MM.1S (cell line): ENCODE measurements at places on chromosomes 3 and 15.

- peaks cover 28% of the 10 kb centered on the region for H3K4me1 ChIP-seq
- peak; percentile 49 for DNase-seq
- no peaks in the 10 kb centered on the region for H3K36me3 ChIP-seq
These were observed 691 bp downstream of the MAP2K1 start for GRCh38 chr15:66387163-66388042.

DNA sequence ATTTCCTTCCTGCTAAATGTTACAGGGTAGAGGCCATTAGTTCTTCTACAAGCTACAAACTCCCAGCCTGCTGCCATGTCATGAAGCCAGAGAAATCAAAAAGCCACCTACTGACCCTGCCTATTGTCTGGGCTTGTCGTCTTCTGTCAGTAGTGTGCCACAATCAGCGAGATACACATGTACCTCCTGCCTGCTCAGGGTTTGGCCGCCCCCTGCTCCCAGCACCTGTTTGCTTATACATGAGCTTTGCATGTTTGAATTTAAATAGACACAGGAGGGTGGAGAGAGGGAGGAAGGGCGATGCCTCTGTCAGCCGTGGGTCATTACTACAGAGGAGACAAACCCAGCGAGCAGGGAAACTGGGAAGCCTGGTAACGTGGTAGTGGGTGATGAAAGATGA, 106.1 kb downstream of the ROBO2 start:
- no peaks in the 10 kb centered on the region for H3K36me3 ChIP-seq
- DNase-seq, result no peak
- H3K4me1 ChIP-seq, result no peaks in the 10 kb centered on the region
- H3K27me3 ChIP-seq, result no peaks in the 10 kb centered on the region
- H3K27ac ChIP-seq, result no peak overlapping the region

DNA sequence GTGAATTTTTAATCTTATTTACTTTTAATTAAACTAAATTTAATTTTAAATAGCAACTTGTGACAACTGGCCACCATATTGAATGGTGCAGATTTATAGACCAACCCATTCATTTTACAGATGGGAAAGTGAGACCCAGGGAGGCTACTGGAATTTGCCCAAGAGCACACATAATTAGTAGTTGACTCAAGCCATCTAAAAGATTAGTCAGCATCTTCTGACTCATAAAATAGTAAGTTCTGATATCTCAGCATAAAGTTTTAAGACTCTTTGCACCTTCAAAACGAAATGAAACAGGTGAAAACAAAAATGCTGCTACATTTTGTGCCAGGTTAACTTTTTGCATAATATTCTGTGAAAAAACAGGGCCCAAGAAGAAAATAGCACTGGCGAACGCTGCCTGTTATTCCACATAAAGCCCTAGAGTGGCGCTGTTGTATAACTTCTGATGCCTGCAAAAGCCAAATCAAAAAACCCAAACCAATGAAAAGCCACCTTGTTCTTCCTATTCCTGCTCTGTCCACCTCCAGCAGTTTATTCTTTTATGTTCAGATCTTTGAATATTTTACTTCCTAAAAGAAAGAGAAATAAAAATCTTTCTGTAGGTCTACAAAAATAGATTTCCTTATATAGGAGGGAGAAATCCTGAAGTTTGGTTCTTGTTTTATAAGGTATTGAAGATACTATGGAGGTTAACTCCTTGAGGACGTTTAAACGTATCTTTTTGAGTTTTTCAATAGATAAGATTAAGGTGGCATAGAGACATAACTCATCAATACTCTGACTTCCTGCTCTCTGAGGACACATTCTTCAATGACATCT, 62.8 kb downstream of the OTOL1 start:
- no peaks in the 10 kb centered on the region for H3K36me3 ChIP-seq
- H3K4me3 ChIP-seq, result no peak overlapping the region
- DNase-seq, result peak; percentile 70
- no peaks in the 10 kb centered on the region for H3K27me3 ChIP-seq
- H3K27ac ChIP-seq, result no peak overlapping the region
- peaks cover 50% of the 10 kb centered on the region for H3K4me1 ChIP-seq

DNA sequence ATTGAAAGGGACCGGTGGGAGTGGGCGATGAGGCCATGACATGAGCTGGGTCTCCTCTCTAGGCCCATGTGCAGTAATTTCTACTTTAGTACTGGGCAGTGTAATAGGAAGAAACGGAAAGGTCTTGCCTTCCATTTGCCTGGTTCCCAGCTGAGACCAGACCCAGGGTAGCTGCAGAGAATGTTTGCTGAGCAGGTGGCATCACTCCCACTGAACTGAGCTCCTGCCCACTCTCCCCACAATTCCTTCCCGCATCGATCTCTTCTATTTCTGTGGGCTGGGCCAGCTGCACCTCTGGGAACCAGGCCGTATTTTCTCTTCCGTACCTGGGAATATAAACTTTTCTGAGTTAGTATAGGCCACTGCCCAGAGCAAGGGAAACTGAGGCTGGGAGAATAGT, 15.8 kb downstream of the ESYT3 start:
- no peak overlapping the region for H3K4me3 ChIP-seq
- H3K4me1 ChIP-seq, result no peaks in the 10 kb centered on the region
- no peak for DNase-seq
- no peak overlapping the region for H3K27ac ChIP-seq
- H3K36me3 ChIP-seq, result no peaks in the 10 kb centered on the region
- no peaks in the 10 kb centered on the region for H3K27me3 ChIP-seq

DNA sequence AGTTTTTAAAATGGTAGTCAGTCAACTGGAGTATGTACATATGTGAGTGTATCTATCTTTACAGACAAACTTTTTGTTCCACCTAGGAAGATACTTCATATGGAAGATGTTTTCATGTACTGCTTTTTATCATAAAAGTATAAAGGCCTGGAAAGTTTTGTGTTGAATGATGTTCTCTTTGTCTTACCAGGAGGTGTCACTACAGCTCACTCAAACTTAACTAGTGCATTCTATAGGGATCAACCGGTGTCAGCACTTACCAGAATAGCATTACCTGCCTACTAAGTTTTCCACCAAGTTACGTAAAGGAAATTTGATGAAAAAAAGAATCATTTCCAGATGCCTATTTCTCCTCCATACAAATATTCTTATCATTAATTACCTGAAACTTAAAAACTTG, 522.6 kb upstream of the SEMA6D start:
- no peaks in the 10 kb centered on the region for H3K4me1 ChIP-seq
- H3K4me3 ChIP-seq, result no peak overlapping the region
- no peak overlapping the region for H3K27ac ChIP-seq
- H3K27me3 ChIP-seq, result no peaks in the 10 kb centered on the region
- DNase-seq, result peak; percentile 55
- H3K36me3 ChIP-seq, result no peaks in the 10 kb centered on the region

GRCh38 chr3:18757476-18757875, 332.3 kb upstream of the SATB1 start:
- H3K36me3 ChIP-seq, result no peaks in the 10 kb centered on the region
- peaks cover 24% of the 10 kb centered on the region; the same call in 1 of the 2 replicates for H3K27me3 ChIP-seq
- no peak overlapping the region for H3K4me3 ChIP-seq

GRCh38 chr3:81799403-81799802, 38.0 kb upstream of the GBE1 start:
- no peak overlapping the region for H3K27ac ChIP-seq
- H3K27me3 ChIP-seq, result no peaks in the 10 kb centered on the region
- no peak for DNase-seq
- H3K4me1 ChIP-seq, result no peaks in the 10 kb centered on the region
- H3K4me3 ChIP-seq, result no peak overlapping the region
- no peaks in the 10 kb centered on the region for H3K36me3 ChIP-seq

DNA sequence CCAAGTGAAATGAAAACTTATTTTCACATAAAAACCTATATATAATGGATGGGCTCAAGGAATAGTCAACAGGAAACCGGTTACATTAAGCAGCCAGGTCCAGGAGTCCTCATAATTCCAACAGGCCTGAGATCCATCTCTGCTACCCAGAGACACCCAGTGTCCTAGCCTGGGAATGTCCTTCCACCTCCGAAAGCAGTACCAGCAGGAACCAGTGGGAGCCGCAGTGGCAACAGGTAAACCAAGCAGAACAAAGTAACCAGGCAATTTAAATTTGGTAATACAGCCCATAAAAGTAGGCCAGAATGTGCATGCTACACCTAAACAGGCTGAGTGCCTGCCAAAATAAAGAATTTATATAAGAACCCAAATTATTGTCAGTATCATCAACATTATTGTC, 195.6 kb downstream of the ZBBX start:
- H3K36me3 ChIP-seq, result no peaks in the 10 kb centered on the region
- no peak for DNase-seq
- H3K4me3 ChIP-seq, result no peak overlapping the region
- H3K4me1 ChIP-seq, result no peaks in the 10 kb centered on the region

GRCh38 chr3:187802203-187802927, 57.1 kb upstream of the BCL6 start:
- no peak overlapping the region for H3K27ac ChIP-seq
- H3K4me1 ChIP-seq, result 0 out of 2 replicates have a peak, but pooled peaks cover 6% of the 10 kb centered on the region
- no peaks in the 10 kb centered on the region for H3K36me3 ChIP-seq
- peaks cover 46% of the 10 kb centered on the region for H3K27me3 ChIP-seq
- H3K4me3 ChIP-seq, result no peak overlapping the region

DNA sequence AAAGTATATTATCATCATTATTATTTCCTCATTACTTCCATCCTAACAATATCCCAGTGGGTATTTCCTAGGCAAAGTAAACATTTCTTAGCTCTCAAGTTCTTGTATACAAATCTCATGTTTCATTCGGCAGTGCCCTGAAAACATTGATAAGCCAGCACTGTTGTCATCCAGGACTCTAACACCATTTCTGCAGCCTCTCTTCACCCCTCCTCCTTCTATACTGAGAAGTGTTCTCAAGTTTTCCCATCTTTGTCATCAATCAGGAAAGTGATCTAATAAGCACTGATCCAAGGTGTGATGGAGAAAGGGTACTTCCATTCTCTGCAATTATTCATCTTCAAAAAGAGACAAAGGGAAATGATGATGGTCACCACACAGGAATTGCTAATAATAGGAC, 168.4 kb upstream of the CCDC54 start:
- no peaks in the 10 kb centered on the region for H3K36me3 ChIP-seq
- H3K27me3 ChIP-seq, result no peaks in the 10 kb centered on the region
- no peak for DNase-seq
- H3K4me3 ChIP-seq, result no peak overlapping the region
- H3K27ac ChIP-seq, result no peak overlapping the region
- H3K4me1 ChIP-seq, result no peaks in the 10 kb centered on the region

GRCh38 chr3:111797171-111797615, 61.9 kb upstream of the PHLDB2 start:
- H3K27ac ChIP-seq, result no peak overlapping the region
- no peaks in the 10 kb centered on the region for H3K36me3 ChIP-seq
- no peak overlapping the region for H3K4me3 ChIP-seq
- no peaks in the 10 kb centered on the region for H3K4me1 ChIP-seq
- H3K27me3 ChIP-seq, result no peaks in the 10 kb centered on the region

DNA sequence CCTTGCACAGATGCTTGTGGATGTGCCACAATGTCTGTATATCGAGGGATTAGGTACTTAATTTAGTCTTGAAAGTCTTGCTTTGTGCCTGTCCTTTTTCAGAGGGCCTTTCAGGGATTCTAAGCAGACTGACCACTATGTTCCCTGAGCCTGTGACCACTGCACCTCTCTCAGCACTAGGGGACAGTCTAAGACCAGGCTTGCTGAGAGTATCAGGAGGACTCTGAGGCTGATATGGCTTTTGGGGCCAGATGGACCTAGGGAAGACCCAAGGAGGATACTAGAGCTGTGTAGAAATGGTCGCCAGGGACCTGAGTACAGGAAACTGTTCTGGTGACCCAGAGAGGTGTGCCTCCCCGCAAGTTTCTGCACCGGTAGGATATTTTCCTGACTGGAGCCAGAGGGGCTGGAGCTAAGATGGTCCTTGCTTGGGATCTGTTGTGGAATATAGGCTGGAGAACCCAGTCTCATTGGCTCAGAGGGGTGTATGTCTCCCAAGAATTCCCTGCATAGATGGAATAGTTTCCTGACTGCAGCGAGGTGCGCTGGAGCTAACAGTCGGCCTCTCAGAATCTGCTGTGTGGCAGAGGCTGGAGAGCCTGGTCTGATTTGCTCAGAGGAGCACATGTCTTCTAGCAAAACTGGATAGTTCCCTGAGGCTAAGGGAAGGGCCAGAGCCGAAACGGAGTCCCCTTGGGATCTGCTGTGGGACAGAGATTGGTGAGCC, 213.2 kb upstream of the DCBLD2 start:
- no peaks in the 10 kb centered on the region for H3K4me1 ChIP-seq
- H3K27ac ChIP-seq, result no peak overlapping the region
- H3K4me3 ChIP-seq, result no peak overlapping the region
- no peaks in the 10 kb centered on the region for H3K36me3 ChIP-seq

DNA sequence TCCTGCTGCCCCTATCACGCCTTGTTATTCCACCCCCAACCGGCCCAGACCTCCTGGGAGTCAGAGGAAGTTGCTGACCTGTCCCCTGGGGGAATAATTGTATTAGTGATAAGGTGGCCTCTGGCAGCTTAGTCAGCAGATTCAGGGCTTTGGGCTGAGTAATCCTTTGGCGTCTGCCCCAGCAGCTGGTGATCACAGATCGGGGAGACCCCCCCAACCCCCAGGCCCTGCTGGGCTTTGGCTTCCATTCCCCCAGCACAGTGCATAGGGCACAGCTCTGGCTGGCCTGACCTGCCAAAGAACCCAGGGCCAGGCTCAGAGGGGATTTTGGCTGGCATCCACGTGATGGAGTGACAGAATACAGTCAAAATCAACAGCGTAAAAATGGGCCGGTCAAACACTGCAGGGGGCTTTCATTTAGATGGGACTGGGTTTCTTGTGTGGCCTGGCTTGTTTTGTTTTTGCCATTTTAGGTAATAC, 3.9 kb upstream of the NR2E3 start:
- H3K27me3 ChIP-seq, result no peaks in the 10 kb centered on the region
- no peak overlapping the region for H3K27ac ChIP-seq
- no peak for DNase-seq
- H3K4me1 ChIP-seq, result no peaks in the 10 kb centered on the region

GRCh38 chr3:62260655-62261054, 112.7 kb downstream of the FEZF2 start:
- H3K4me3 ChIP-seq, result no peak overlapping the region
- H3K27me3 ChIP-seq, result no peaks in the 10 kb centered on the region
- H3K36me3 ChIP-seq, result no peaks in the 10 kb centered on the region
- H3K27ac ChIP-seq, result peak overlapping the region; percentile 40; the same call in 1 of the 2 replicates
- DNase-seq, result no peak
- peaks cover 21% of the 10 kb centered on the region for H3K4me1 ChIP-seq

GRCh38 chr15:26724381-26725150, 48.3 kb downstream of the GABRB3 start:
- no peak overlapping the region for H3K27ac ChIP-seq
- no peaks in the 10 kb centered on the region for H3K36me3 ChIP-seq
- no peak for DNase-seq
- no peak overlapping the region for H3K4me3 ChIP-seq

DNA sequence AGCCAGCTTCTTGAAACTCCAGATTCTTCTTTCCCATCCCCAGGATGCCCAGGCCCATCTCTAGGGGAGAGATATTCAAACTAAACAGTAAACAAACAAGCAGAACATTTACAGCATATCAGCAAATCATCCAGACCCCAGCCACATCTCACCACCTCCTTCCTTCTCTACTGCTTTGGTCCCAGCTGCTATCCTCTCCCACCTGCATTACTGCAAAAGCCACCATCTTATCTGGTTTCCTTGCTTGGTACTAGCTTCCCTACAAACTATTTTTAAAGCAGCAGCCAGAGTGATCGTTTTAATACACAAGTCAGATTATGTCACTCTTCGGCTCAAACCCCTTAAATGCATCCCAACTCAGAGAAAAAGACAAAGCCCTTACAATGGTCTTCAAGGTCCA, 4.8 kb downstream of the LYSMD2 start:
- H3K36me3 ChIP-seq, result no peaks in the 10 kb centered on the region
- DNase-seq, result no peak
- H3K4me3 ChIP-seq, result no peak overlapping the region
- H3K4me1 ChIP-seq, result peaks cover 26% of the 10 kb centered on the region
- H3K27ac ChIP-seq, result no peak overlapping the region

GRCh38 chr3:57896031-57896430, 112.2 kb upstream of the FLNB start:
- H3K4me3 ChIP-seq, result no peak overlapping the region
- no peaks in the 10 kb centered on the region for H3K27me3 ChIP-seq
- no peaks in the 10 kb centered on the region for H3K4me1 ChIP-seq
- DNase-seq, result no peak
